Bone marrow (tissue), 2 donors: ENCODE measurements at places on chromosomes 5 and 9.

- DNase-seq, result no peak
Measured at GRCh38 chr9:7613931-7614330, 185.6 kb downstream of the DMAC1 start.

- no peak for DNase-seq
Measured at GRCh38 chr9:115278326-115279035, 160.5 kb upstream of the TNC start.

- DNase-seq, result no peak
Measured at GRCh38 chr9:134240361-134240760, 76.0 kb upstream of the RNU6ATAC start.

DNA sequence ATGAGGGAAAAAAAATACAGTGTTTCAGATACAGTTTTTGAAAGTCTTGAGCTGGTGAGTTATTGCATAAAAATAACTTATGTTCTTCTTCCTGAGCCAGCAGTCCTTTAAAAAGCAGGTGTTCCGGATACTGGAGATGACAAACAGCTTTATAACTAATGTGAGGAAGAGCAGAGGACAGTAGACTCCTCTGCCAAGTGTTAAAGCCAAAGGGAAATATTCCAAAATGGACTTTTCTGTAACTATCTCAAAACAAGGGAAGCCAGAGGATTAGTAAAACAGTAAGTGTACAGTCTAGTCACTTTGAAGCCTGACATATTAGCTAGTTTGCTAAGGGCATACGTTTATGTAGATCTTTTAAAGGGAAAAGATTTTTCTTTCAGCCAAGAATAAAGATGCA, 11.0 kb upstream of the SNCAIP start:
- no peak for DNase-seq

- no peak for DNase-seq
Measured at GRCh38 chr9:92147852-92148180, 32.6 kb upstream of the SPTLC1 start.
